A549 treated with CpdA at 1 μM for 4 hours (cell line): ENCODE measurements at places on chromosomes 2 and 18. TPM values are rescaled to one million over a fixed set of nuclear protein-coding genes. Genes with fewer than 3 reads are reported as not detected.

Gene SCN7A
- not detected in 5 replicates for total RNA-seq

Gene NETO1
- not detected in 5 replicates for total RNA-seq

Gene GFPT1
- 23.5 to 32.4 TPM (median 26.5 TPM) in 5 replicates for total RNA-seq

Gene UGT1A8
- 0.03 to 0.08 TPM in 2 of 5 replicates, not detected in the others for total RNA-seq

Gene PSMA8
- not detected in 5 replicates for total RNA-seq

Gene HAAO
- 0.03 to 0.19 TPM in 2 of 5 replicates, not detected in the others for total RNA-seq

Gene MC2R
- not detected in 5 replicates for total RNA-seq
